ENCODE measurements at places on chromosomes 1 and 21.

- DNase-seq, result no peak
Measured at GRCh38 chr1:198387587-198387986, 152.9 kb downstream of the ATP6V1G3 start.

- DNase-seq, result no peak
Measured at GRCh38 chr1:63977466-63977865, 203.6 kb downstream of the ROR1 start.

DNA sequence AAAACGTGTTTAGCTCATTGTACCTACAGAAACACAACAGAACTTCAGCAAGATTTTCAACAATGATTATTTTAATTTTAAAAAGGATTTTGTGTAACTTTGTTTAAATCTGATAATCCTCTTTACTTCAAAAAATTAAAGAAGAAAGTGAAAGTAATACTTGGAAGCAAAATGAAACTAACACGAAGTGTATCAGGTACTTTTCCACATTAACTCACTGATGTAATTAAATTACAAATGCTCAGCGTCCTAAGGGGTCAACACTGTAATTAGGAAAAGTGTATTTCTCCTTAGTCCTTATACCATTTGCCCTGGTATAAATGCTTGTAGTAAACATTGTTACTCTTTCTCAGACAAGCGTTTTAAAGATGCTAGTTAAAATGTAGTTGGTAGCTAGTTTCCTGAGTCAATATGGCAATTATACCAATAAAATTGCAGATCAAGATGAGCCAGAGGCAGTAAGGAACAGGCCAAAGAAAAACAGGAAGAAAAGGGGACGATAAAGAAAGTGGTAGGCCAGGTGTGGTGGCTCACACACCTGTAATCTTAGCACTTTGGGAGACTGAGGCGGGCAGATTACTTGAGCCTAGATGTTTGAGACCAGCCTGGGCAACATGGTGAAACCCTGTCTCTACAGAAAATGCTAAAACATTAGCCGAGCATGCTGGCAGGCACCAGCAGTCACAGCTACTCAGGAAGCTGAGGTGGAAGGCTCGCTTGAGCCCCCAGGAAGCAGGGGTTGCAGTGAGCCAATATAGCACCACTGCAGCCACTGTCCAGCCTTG, 553.0 kb downstream of the SMYD3 start:
- DNase-seq, result no peak

GRCh38 chr1:95994643-95995042, 726.9 kb upstream of the PTBP2 start:
- DNase-seq, result no peak

DNA sequence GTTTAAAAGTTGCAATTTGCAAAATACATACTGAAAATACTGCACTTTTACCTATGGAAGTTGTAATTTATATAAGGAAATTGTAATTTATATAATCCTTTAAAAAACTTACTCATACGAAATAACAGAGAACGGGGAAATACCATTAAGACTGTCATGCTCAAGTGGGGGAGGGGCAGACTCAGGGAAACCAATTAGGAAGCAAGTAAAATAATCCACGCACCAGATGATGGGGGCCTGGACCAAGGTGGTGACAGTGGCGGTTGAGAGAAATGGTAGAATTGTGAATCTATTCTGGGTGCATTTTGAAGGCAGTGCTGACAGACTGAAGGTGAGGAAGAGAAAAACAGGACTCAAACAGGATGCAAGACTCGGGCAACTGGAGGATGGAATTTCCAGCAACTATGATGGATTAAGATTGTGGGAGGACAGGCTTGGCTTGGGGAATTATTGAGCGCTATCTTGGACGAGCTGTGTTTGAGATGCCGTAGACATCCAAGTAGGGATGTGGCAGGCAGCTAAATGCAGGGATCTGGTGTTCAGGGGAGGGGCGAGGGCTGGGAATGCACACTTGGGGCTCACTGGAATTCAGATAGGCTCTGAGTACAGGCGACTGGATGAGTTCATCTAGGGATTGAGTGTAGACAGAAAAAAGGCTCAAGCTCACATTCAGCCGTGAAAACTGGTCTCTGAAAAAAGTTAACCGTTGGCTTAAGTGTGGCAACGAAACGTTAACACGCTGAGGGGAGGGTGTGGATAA, 977 bp downstream of the LCA5L start:
- DNase-seq, result no peak

DNA sequence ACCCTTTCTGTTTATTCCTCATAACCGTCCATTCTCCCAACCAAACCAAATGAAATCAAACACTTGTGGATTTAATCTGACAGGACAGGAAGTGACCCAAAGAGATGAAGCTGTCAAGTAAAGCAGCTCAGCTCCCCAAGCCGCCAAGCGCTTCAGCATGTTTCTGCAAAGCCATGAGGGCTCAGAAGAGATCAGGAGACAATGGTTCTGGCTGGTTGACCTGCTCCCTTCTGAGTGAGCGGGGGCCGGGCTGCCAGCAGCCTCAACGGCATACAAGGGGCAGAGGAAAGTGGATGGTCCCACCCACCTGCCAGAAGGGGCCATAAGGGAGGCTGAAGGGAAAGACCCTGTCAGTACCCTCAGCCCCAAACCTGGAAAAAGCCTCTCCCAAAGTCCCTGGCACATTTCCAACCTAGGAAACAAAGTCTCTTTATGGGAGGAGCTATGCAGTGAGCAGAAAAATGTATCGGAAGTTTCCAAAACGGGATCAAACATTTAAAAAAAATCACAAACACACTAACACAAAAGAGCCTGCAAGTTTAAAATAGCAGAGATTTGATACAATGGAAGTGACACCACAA, 45.4 kb downstream of the SLC45A1 start:
- DNase-seq, result no peak

GRCh38 chr1:181126289-181126688, 37.8 kb downstream of the IER5 start:
- DNase-seq, result no peak

GRCh38 chr1:89923517-89923916, 71.4 kb upstream of the ZNF326 start:
- no peak for DNase-seq

- no peak for DNase-seq
Measured at GRCh38 chr1:53614231-53615021, 124.5 kb downstream of the GLIS1 start.

DNA sequence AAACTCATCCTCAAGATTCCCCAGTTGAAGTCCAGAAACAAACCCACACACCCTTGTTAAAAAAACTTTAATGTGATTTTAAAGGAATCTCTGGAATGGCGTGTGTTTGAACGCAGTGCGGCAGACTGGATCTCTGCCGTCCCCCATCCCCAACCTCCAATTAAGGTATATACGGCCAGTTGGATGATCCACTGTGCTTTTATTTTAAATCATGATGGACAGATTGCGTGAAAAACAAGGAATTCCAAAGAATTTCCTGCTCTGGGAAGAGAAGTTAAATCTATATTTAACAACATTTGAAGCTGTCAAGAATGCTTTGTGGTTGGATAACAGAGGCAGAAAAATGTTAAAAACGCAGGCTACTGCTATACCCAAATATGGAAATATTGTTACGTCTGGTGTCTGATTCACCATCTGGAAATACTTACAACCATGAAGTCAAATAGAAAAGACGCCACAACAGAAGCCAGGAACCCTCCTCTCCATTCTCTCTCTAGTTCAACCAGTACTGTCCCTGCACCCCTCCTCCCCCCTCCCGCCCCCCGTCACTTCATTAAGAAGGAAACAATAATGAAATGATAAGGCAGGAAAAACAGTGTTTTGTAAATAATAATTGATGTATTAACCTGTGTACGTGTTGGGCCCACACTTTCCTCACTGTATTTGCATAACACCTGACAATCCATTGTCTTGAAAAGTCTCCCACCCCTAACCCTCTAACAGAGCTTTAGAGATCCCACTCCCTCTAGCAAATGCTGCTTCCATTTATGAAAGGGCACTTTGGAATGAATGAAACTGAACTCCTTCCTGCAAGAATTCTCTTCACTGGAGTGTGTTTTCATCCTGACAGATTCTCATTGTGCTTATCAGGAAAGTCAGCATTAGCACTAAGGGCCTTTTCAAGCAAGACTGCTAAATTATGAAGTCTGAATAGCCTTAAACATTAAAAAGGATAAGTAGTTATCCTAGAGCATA, 2.0 kb upstream of the CCN1 start:
- DNase-seq, result no peak

DNA sequence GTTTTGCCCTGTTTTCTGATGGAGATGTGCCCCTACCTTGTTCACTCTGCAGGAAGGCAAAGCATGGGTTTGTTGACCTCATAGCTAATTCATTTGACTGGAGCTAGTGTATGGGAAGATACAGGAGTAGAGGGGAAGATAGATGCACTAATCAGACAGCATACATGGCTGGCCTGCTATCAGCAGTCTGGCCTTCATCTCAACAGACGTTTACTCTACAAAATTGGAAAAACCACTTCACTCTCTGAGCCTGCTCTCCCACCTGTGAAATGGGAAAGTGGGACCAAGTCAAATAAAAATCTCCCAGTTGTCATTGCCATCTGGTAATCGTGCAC, 235.2 kb upstream of the RAB4A start:
- DNase-seq, result no peak

- no peak for DNase-seq
Measured at GRCh38 chr1:69403756-69404320, 163.9 kb upstream of the LRRC7 start.

DNA sequence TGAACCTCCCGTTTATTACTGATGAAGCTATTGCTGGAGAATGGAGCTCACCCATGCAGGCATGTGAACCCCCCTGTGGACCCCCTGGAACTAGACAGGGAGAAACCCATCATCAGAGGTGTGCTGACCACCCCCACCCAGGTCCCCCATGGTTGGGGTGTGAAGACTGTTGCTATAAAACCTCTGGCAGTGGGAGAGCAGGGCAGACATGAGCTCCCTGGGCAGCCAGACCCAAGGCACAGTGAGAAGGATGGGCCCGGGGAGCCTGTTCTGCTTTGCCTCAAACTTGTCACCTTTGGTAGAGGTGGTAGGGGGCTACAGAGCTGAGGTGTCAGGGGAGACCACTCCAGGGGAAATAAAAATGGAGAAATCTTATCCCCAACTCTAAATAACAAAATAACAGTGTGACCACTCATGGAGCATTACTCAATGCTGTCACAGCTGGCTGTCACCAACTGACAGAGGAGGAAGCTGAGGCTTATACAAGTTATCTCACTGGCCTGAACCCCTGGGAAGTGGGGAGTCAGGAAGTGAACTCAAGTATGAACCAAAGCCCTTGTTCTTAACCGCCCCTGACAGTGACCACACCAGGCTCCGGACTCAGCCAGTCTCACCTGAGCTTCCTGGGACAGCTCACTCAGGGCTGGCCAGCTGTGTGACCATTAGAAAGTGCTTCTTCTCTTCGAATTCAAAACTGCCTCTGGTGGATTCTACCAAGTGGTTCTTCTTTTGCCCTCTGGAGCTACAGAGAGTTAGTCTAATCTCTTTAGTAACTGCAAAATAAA, 698.8 kb downstream of the MATN1 start:
- DNase-seq, result no peak

DNA sequence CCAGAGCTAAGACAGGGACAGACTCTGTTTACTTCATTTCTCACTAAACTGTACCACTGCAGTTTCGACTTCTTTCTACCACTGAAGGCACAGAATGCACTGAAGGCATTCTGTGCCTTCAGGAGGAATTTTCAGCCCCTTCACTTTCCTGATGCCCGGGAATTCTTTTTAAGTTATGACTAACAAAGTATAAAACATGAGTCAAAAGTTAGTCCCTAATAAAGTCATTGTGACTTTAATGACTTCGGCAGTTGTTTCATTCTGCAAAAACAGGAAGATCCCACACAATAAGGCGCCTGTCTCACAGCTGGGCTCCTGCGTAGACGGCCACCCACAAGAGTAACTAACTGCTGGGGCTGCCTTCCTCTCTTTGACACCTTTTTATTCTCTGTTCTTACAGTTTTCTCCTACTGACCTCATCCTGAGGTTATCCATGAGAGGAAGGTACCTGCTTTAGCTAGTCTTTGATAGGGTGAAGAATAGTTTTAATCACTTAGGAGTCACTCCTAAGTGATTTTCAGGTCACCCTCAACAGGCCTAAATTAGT, 183.9 kb upstream of the SGIP1 start:
- DNase-seq, result no peak

GRCh38 chr1:8689431-8690252, 127.8 kb downstream of the RERE start:
- no peak for DNase-seq

DNA sequence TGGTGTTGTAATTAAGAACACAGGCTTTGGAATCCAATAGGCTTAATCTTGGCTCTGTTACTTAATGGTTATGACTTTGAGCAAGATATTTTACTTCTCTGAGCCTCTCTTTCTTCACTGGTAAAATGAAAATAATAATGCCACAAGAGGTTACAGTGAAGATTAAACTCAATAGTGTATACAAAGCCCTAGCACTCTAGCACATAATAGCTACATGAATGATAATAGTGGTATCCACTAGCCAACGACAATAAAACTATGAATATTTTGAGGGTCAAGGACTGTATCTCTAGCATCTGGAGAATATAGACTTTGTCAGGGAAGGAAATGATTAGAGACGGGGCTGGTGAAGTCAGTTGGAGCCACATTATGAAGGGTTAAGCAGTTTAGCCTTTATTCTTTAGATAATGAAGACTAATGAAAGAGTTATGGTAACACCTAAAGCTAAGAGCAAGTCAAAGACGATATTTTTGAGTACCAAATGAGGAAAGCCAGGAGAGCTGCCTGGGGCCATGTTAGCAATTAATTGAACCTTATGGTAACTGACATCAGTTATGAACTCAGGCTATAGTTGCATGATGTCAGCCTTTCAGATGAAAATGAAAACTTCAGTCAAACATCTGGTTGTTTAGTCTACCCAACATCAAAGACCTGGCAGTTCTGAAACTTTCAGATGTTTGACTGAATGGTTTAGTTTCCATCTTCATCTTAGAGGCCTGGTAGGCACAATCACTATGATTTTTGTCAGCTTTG, 32.8 kb upstream of the RNF11 start:
- DNase-seq, result no peak

DNA sequence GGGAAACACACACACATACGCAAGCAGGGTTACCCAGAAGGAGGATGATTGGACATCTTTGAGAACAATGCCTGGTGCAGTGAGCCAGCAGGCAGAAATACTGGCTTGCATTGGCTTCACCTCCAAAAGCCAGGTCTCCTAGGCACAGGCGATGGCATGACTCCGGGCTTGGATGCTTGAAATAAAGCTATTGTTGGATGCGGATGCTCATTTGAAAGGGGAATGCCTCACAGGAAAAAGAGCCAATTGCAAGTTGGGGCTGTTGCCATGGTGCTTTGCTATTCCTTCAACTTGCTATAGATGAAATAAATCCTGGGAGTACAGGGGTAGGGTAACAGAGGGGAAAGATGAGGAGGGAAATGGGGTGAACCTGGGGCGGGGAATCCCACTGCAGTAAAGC, 180.7 kb upstream of the SGIP1 start:
- no peak for DNase-seq

GRCh38 chr1:59026472-59026948, 242.7 kb upstream of the JUN start:
- no peak for DNase-seq

Measured in forelimb muscle (tissue), 1 donor.